ENCODE measurements at places on chromosomes 7 and 10. TPM values are rescaled to one million over a fixed set of nuclear protein-coding genes. Genes with fewer than 3 reads are reported as not detected.

CCL24 gene
- total RNA-seq: not detected

EBLN1 gene
- not detected for total RNA-seq

IGFBP3 gene
- 125 TPM for total RNA-seq

GRID2IP gene
- 0.08 TPM for total RNA-seq

TMEM60 gene
- 9.5 TPM for total RNA-seq

DENND11 gene
- total RNA-seq: 77.0 TPM

GSDME gene
- total RNA-seq: 4.4 TPM

NPM3 gene
- total RNA-seq: 54.7 TPM

ZNF804B gene
- not detected for total RNA-seq

PLAC9 gene
- not detected for total RNA-seq

UCN3 gene
- not detected for total RNA-seq

DNA sequence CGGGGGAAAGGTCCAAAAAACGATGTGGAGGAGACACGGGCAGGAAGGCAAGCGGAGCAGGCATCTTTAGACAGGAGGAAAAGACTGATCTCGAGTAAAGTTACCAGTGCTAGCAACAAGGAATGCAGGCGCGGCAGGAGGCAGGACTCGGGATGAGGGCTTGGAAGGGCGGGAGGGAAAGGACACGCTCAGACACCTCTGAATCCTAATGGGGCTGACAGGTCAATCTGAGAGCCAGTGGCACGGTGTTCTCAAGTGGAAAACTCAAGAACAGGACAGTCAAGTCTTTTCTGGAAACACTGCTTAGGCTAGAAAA, 155.3 kb upstream of the COBL start:
- no peak for DNase-seq

GRCh38 chr10:7941576-7941975, 112.9 kb upstream of the GATA3 start:
- no peak for DNase-seq

GRCh38 chr10:103397191-103397825, 882 bp downstream of the PDCD11 start:
- no peak for DNase-seq

- no peak for DNase-seq
Measured at GRCh38 chr10:74862625-74863024, 36.2 kb downstream of the KAT6B start.

DNA sequence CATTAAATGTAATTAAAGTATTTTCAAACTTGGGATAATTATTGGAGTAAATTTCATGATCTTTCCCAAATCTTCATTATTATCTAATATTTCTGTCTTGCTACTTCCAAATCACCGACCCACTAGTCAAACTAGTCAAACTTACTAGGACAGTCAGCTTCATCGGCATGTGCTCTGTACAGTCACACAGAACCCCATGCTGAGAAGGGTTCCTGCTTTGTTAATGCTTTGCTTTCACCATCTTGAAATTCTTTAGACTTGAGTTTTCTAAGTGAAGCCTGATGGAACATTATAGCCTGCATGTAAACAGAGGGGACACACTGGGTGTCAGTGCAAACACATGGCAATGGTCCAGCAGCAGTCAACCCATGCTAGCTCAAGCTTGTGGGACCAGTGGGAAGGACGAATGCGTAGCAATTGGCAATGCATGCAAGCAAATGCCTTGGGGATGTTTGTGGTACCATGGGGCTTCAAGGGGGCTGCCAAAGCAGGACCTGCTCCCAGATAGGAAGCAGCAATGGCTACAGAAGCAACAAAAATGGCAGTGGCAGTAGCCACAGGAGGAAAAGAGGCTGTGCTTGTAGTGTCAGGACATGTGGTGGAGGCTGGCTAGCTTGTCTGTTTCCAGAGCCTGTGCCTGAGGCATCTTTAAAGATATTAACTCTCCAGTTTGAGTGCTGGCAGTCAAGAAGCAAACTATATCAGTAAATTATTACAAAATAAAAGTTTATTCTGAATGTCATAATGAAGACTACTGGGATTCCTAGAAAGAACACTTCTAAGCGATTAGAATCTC, 441.1 kb upstream of the SEMA3D start:
- no peak for DNase-seq

DNA sequence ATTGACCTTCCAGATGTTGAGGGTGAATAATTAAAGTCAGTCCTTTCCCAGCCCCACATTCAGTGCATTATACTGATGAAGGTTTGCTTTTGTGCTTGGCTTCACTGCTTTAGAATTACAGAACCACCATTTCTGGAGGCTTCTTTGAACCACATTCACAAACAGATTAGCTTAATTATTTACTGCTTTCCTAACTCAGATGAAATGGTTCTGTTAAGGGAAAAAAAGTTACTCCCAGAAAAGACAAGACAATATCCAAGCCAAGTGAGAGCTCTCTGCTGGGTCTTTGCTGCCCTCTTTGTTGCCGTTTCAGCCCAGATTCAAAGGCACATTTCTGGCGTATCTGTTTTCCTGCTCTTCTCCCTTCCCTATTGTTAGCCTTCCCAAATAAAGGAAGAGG, 188.9 kb downstream of the AHR start:
- DNase-seq: no peak

DNA sequence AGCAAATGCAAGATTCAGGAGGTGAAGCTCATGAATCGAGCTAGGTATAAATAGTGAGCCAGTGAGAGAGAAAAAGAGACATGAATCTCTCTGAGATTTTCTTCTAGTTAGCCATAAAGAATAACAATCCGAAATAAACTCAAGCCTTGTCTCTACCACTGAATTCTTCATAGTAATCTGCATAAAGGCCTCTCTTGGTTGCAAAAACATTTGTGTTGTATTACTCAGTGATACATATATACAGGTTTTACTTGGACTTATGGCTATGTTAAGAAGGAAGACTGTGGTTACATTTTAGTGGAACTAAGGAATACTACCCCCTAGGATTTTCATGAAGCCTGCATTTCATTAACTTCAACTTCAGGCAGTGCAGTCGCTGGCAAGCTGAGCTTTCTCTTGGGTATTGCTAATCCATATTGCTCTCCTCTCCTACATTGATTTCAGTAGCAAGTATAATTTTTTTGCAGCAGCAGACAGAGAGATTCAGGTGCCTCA, 72.7 kb upstream of the TRIL start:
- no peak for DNase-seq

- DNase-seq: no peak
Measured at GRCh38 chr10:58444321-58444720, 59.1 kb downstream of the TFAM start.

- DNase-seq: no peak
Measured at GRCh38 chr7:111931016-111931517, 275.1 kb downstream of the DOCK4 start.

- no peak for DNase-seq
Measured at GRCh38 chr7:22672846-22673680, 53.9 kb upstream of the IL6 start.

- DNase-seq: no peak
Measured at GRCh38 chr7:27178366-27178765, 4.2 kb upstream of the HOXA10 start.

- DNase-seq: no peak
Measured at GRCh38 chr10:84075226-84076046, 63.9 kb upstream of the GHITM start.

DNA sequence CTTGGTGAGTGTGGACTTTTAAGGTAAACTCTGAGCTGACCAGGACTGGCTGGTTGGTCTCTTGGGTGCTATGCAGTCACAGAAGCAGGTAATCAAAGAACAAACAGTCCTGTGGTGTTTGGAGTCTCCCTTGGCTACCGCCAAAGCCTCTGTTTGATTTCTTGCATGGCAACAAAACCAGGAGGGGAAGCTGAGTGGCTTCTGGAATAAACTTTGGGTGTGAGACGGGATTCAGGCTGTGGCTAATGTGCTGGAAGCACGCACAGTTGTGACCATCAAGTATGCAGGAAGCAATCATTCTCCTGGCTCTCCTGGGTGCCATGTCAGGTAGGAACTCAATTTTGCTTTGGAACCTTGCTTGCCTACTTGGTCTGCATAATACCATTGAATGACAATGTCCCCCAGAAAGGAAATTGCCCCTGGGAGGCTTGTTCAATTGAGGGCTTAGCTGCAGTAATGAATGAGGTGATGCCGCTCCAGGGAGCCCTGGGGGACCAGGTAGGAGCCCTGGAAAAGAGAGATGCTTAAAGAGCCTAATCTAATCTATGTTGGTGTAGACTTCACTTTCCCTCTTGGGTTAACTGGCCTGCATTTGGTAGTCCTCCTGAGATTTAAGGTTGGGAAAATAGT, at the start of gene CDHR3:
Gene CDHR3 (plus strand): TSS at position 227 of the 630 bp plus-strand sequence. CDS start 55 bp downstream, at position 282.
- no peak for DNase-seq

DNA sequence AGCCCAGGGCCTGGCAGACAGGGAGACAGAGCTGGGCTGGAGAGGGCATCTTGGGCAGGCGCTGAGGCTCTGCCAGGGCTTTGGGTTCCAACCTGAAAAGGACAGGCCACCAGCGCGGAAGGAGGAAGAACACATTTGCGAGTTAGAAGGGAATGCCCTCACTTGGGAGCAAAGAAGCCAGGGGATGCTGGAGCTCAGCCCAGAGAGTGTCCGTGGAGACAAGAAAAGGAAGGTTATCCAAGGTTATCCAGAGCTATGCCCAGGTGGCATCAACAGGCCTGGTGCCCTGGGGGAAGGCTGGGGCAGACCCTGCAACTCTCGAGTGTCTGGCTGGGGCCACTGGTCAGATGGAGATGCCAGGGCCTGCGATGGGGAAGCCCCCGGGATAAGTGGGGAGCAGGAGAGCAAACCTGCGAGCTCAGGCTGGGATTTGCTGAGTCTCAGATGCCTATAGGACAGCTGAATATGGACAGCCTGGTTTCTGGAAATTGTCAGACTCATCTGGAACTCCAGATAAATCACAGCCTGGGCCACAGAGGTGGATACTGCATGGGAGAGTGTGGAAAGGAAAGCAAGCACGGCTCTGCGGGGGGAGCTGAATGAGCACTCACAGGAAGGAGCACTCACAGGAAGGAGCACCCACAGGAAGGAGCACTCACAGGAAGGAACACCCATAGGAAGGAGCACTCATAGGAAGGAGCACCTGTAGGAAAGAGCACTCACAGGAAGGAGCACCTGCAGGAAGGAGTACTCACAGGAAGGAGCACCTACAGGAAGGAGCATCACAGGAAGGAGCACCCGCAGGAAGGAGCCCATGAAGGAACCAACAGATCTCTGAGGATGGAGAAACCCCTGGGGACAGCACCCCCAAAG, 152.1 kb downstream of the ADAM12 start:
- no peak for DNase-seq

DNA sequence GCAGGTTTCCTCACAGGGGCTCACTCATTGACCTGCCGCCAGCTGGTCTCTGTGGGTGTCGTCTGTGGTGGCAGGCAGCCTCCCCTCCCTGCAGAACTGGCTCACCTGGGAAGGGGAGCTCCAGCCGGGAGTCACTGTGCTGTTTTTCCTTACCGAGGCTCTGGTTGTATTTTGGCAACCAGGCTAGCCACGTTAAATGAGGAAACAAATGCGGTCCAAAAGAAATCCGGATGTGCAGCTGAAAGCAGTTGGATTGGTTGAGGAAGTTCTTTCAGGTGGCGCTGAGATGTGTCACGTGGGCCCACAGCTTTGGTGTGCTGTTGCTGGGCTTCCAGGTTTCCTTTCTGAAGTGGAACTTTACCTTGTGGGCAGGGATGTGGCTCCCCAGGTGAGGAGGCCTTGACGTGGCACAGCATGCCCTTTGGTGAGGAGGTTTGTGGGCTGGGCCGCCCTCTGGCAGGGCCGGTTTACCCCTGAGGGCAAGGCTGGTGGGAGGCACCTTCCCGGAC, 14.2 kb downstream of the MTURN start:
- no peak for DNase-seq

- no peak for DNase-seq
Measured at GRCh38 chr7:100065452-100066186, 15.9 kb downstream of the ZNF3 start.

GRCh38 chr10:69439813-69440506, 11.3 kb upstream of the TSPAN15 start:
- DNase-seq: no peak

DNA sequence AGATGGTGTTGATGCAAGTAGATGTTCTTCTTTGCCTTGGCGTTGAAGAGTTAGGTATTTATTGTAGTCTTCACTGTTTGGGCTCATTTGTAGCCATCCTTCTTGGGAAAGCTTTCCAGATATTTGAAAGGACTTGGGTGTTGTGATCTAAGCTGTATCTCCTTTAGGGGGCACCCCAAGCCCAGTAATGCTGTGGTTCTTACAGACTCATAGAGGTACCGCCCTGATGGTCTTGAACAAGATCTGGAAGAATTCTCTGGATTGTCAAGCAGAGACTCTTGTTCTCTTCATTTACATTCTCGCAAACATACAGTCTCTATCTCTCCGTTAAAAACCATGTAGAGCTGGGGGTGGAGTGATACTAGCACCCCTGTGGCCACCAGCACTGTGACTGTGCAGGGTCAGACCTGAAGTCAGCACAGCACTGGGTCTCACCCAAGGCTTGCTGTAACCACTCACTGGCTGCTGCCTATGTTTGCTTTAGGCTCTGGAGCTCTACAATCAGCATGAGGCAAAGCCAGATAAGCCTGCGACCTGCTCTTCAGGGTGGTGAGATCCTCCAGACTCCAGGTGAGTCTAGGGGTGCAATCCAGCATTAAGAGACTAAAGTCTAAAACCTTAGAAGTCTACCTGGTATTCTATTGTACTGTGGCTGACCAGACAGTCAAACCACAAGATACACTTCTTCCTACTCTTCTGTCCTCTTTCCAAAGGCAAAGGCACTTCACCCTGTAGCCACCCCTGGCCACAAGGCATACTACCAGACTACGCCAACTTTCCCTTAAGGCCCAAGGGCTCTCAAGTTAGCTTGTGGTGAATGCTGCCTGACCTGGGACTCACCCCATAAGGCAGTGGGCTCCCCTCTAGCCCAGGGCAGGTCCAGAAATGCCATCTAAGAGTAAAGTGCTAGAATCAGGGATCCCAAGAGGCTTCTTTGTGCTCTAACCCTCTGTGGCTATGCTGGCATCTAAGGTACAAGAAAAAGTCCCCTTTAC, 209.7 kb upstream of the TMEM196 start:
- peak; percentile 64 for DNase-seq

All from endothelial cell (in vitro differentiated cells).